Amniotic stem cell (primary cell): ENCODE measurements at places on chromosomes 16 and 17.

DNA sequence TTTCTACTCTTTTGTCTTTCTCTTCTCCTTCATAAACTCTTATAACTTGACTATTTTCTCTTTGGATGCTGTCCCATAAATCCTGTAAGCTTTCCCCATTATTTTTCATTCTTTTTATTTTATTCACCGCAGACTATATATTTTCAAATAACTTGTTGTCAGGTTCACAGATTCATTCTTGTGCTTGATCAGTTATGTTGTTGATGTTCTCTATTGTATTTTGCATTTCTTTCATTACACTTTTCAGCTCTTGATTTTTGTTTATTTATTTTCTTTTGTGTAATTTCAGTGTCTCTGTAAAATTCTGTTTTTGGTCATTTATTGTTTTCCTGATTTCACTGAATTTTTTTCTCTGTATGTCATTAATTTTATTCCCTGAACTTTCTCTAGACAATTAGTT is 49.2 kb downstream of the EFCAB13 start:
- no peak for DNase-seq

- no peak for DNase-seq
Observed at GRCh38 chr16:62701426-62701825, 665.2 kb upstream of the CDH8 start.

GRCh38 chr16:86960266-86960665 is 356.9 kb downstream of the C16orf95 start:
- DNase-seq, result no peak

GRCh38 chr16:78591682-78592103 is 492.2 kb downstream of the WWOX start:
- no peak for DNase-seq

DNA sequence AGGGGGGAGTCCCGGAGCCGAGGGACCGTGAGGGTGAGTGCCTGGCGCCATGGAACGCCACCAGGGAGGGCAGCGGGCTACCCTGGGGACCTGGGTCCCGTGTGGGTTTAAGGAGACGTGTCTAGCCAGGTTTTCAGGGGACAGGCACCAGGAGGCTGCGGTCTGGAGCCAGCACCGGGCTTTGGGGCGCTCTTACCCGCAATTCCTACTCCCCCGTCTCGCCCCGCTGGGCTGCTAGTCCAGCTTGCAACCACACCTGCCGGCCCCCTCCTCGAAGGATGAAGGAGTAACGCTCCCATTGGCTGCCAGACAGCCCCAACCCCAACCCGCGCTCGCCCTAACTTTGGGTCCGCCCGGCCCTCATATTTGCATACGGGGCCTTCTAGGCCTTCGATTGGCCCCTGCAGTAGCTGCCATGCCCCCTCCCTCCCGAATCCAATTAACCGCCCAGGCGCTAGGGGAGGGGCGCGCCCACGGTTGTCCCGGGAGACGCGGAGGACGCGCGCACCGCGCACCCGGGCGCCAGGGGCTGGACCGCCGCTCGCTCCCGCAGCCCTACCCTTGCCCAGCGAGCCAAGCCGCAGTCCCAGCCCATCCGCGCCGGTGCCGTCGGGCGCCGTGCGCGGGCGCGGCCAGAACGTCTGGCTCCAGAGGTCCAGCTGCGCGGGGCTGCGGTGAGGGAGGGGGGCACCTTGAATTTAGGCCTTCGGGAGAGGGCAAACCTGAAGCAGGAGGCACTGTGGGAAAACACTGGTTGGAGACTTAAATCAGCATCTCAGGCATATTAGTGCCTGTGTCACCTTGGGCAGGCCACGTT is at the start of gene TTLL6:
Gene TTLL6 (minus strand): TSS at position 456 of the 817 bp plus-strand sequence. CDS start 157 bp downstream, at position 299.
- no peak for DNase-seq

DNA sequence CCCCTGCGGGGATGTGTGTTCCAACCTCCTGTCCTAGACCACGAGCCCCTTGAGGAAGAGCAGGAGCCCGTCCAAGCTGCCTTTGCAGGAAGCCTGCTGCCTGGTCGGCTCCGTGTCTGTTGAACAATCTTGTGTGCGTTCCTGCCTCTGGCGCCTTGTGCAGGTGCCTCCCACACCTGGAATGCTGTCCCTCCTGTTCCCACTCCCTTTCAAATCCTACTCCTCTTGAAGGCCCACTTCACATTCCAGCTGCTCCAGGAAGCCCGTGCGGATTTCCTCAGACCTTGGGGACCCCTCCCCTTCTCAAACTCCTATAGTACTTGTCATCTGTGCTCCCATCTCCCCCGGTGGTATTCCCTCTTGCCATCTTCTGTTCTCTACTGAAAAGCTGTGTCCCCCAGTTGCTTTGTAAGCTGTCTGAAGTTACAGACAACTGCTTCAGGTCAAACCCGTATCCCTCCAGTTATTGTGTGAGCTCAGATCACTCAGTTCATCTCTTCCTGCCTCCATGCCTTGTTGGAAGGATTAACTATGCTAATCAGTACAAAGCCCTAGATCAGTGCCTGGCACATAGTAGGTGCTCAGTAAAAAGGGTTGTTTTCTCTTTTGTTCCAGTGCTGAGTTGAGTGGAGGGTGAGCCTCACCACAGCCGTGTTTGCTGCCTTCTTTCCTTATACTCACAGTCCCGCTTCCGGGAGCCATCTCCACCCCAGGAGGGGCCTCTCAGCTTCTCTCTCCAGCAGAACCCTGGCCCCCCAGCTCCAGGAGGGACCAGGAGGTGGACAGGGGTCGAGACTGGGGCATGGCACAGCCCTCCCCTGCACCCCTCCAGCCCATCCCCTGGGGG is 241.8 kb upstream of the CIBAR2 start:
- no peak for DNase-seq

GRCh38 chr16:28549301-28549899 is 4.3 kb upstream of the SGF29 start:
- peak; percentile 21 for DNase-seq

- no peak for DNase-seq
Observed at GRCh38 chr17:72565006-72565405, 444.2 kb downstream of the SOX9 start.

GRCh38 chr17:44770166-44770925 is 11.6 kb downstream of the ADAM11 start:
- DNase-seq, result no peak

DNA sequence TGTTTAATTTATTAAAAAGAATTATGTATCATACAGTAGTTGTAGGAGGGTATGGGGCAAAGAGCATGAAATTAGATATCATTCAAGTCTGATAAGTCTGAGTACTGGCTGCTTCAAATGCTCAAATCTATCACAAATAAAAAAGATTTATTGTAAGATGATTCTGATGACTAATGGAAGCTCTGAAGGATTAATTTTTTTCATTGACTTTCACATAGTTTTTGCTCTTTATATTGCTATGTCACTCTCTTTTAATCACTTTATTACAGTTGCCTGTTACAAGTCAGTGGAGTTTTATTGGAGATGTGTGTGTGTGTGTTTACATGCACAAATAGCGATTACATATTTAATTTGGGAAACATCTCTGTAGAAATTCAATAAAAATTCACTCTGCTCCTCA is 15.0 kb downstream of the MAP2K4 start:
- DNase-seq, result no peak

DNA sequence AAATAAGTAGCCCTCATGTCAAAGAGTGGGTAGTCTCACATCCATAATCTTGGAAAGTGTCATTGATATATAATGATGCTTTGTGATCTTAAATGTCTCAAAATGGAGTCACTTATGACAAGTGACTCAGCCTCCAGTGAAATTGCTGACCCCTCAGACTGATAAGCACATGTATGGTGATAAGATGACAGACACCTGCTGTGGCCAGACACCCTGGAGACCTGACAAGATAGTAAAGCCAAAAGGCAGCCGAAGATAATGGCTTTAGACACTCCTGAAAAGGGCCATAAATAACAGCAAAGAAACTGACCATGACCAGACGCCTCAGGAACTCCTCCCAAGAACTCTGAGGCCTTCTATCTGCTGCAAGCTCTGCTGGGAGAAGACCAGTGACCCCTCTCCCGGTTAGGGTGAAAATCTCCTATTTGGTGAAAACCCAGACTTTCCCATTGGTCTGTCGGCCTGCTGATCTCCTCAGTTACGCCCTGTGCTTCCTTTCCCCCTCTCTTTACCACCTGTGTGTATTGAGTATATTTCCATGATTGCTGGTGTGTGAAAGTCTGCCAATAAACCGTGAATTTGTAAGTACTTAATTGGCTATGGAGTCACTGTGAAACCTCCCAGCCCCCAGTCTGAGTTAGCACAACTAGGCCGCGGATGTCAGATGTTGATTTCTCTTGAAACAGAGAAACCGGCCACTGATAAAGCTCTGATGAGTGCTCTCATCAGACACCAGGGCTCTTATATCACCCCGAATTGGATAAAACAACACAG is 226.7 kb upstream of the MYOCD start:
- DNase-seq, result no peak
